A549 treated with RU486 at 1 μM for 4 hours (cell line): ENCODE measurements at places on chromosomes 1 and 21. TPM values are rescaled to one million over a fixed set of nuclear protein-coding genes. Genes with fewer than 3 reads are reported as not detected.

The HJV gene
- total RNA-seq: not detected in 5 replicates

The TMEM125 gene
- not detected in 5 replicates for total RNA-seq

The SMCP gene
- not detected in 5 replicates for total RNA-seq

The PLA2G4A gene
- total RNA-seq: 5.9 to 12.5 TPM (median 9.9 TPM) in 5 replicates

The CLCNKA gene
- total RNA-seq: 0.05 to 0.19 TPM in 2 of 5 replicates, not detected in the others

The OR2T8 gene
- total RNA-seq: not detected in 5 replicates

The OR2T11 gene
- total RNA-seq: not detected in 5 replicates

The C1orf53 gene
- total RNA-seq: 5.6 to 8.3 TPM (median 7.4 TPM) in 5 replicates

The HMCN1 gene
- total RNA-seq: 0.02 to 0.27 TPM (median 0.03 TPM) in 5 replicates

The C4BPA gene
- total RNA-seq: 0.30 to 0.86 TPM (median 0.63 TPM) in 5 replicates
